Left renal pelvis (tissue), 4 donors: ENCODE measurements at places on chromosomes 4 and X. TPM values are rescaled to one million over a fixed set of nuclear protein-coding genes. Genes with fewer than 3 reads are reported as not detected.

- DNase-seq = no peak
Observed at GRCh38 chr4:184528713-184529112, 54.4 kb upstream of the IRF2 start.

GRCh38 chrX:13373027-13373426, 53.2 kb upstream of the ATXN3L start:
- DNase-seq = no peak

DNA sequence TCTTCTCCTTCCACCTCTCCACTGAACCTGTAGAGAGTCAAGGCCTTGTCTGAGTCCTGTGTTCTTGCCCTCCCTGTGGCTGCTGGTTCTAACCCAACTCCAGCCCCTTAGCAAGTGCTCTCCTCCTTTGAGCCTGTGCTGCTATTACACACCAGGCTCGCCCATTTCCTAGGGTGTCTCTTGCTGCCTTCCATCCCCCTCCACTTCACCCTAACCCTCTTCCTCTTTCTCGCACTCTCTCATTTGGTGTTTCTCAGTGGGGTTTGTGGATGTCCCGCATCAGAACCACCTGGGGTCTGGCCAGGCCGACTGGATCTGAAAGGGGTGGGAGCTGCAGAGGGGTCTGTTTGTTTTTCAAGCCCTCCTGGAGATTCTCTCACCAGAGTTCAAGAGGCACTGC, 156.7 kb downstream of the SPRY1 start:
- DNase-seq = no peak

Gene NAP1L3
- 11.2 TPM for polyA plus RNA-seq

Gene PABPC1L2B
- polyA plus RNA-seq = not detected

Gene ADH7
- not detected for polyA plus RNA-seq

Gene PPEF2
- polyA plus RNA-seq = not detected
